ENCODE measurements at places on chromosomes 2 and 18.

GRCh38 chr2:114316532-114317300 lies 125.7 kb upstream of the DPP10 start:
- no peak for DNase-seq

- DNase-seq: no peak
These were observed 19.1 kb downstream of the SULT1C4 start for GRCh38 chr2:108396845-108397244.

DNA sequence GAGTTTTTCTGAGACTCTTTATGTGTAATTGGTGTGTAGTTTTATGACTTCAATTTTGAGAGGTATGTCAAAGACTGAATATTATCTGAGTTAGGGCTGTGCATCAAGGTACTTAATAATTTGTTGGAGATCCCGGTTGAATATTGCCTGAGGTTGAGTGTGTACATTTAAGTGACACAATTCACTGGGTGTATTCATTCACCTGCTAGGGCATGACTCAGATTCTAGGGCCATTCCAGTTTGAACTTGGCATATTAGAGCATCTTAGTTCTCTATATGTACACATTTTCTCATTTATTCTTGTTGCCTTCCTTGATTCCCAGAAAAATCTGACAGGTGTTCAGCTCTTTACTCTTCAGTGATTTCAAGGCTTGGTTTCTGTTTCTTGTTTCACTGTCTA lies 12.5 kb downstream of the MAP4K4 start:
- DNase-seq: no peak

DNA sequence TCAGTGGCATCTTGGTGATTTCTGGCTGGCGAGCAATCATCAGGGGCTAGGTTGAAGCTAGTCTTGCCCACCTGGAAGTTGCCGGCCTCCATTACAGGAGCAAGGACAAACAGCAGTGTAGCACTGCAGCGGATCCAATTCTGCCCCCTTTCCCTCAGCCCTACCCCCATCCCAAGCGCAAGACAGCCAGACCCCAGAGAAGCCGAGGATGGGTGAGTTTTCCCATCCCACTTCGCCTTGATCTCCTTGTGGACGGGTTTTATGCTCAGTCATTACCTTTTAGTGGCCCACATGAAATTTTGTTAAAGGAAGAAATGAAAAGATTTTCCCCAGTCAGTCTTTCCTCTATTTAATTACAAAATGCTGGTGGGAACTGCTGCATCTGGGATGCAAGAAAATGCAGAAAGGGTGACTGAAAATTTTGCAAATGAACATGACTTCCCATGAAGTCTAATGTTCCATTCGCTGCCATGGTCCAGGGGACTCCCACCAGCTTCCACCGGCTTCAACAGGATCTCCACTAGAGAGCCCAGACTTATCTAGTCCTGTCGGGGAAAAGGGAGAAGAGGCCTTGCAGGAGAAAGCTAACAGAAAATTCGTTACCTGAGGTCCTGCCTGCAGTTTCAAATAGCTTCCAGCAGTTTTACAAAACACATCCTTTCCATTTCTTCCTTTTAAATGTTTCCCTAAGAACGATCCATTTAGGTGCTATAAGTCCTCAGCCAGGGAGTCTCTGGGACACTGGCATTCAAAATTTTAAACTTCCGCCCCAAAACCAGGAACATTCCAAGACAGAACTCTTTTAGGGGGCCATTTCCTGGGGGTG lies 1.9 kb upstream of the HOXD9 start:
- no peak for DNase-seq

- no peak for DNase-seq
These were observed 1589.9 kb upstream of the DDX18 start for GRCh38 chr2:116224610-116225009.

GRCh38 chr2:86815611-86816010 lies 24.9 kb upstream of the CD8A start:
- no peak for DNase-seq

DNA sequence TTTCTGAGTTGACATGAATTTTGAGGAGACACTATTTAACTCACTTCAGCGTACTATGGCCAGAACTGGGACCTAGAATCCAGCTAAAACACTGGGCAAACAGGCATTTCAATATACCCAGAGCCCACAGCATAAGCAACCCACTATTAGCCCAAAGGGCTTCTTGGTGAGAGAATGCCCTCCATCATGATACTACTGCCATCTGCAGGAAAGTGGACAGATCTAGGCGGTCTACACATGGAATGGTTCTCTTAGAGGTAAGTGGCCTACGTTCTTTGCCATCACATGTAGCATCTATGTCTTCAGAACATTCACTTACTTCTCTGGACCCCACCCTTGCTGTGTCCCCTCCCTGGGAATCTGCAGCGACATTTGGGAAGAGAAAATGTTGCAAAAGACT lies 181.3 kb upstream of the LINC00305 start:
- DNase-seq: no peak

- DNase-seq: no peak
These were observed 48.3 kb downstream of the GLI2 start for GRCh38 chr2:120783969-120784372.

DNA sequence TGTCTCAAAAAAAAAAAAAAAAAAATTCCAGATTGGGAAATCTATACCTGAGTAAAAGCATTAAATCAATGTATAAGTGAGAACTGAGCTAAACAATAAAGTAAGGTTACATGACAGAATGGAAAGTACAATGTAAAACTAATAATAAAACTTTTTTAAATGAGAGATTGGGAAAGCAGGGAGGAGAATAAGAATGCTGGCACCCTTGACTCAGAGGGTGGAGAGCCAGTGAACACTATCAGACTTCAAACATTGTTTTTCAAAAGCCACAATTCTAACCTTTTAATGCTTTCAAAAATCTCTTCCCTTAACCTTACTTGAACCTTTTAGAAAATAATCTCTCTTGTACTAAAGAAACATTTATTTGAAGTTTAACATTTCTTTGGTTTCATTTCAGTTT lies 63.5 kb downstream of the TBC1D8 start:
- no peak for DNase-seq

DNA sequence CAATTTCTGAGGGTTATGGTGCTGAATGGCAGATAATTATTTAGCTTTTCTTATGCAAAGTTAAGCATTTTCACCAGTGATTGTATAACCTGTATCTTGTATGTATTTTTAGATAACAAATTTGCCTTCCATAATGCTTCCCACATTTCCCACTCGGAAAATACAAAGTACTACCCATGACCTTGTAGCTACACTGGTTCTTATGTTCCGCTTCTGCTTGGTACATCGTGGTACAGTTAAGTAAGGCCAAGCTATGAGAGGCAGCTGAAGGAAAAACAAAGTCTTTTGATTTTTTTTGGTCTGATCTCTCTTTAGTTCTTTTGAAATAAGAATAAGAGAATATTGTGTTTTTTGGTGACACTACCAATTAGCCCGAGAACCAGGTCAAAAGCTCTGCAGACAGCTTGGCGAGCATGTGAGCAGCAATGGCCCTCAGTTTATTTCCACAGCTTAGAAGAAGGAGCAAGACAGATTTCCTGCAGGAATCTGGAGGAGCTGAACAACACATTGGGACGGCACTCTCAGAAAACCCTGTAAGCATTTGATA lies 26.8 kb downstream of the SH3YL1 start:
- DNase-seq: no peak

DNA sequence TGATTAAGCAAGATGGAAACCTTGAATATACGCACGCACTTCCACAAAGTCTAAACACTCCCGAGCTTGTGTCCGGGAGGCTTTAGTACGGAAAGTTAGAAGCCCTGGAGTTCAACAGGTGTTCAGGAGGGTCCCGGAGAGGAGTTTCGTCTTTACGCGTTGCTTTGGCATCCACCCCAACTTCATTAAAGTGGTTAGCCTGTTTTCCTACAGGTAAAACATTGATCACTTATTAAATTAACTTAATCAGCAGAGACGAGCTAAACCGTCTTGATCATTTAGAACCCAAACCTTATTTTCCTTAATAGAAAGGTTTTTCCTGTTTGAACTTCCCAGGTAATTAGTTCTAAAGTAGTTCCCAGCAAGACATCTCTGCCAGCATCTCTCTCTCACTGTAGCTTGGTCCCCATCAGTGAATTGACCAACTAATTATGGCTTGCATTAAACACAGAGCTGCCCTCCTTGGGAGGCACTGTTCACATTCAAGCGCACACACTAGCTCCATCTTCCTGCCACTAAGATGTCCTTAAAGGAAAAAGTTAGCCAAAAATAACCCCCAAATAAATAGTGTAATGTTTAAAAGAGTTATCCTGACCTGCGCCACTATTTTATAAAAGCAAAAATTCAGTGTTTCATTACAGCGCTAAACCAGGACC lies 1.4 kb downstream of the NPAS2 start:
- DNase-seq: no peak

GRCh38 chr18:7317804-7318231 lies 86.9 kb downstream of the LRRC30 start:
- DNase-seq: no peak

- DNase-seq: no peak
These were observed 99.5 kb upstream of the CCDC85A start for GRCh38 chr2:56084111-56084901.

DNA sequence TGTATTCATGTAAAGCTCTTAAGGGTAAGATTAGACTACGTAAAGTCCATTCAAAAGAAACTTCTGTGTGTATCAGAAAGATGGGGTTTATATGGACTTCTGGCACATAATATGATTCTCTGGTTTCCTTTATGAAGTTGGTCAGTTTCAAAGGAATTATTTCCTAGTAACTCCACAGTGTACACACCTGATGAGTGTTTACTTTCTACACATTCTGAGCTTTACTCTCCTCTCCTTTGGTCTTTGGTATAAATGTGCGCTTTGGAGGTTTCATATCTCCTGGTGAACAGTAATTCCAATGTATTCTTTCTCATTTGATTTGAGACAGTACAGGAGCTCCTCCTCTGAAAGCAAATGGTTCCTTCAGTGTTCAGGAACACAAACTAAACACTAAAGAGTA lies 88.1 kb downstream of the OXER1 start:
- no peak for DNase-seq

GRCh38 chr2:232146294-232146693 lies 184.8 kb downstream of the DIS3L2 start:
- DNase-seq: no peak

- no peak for DNase-seq
These were observed 41.7 kb downstream of the AKAIN1 start for GRCh38 chr18:5155218-5155906.

DNA sequence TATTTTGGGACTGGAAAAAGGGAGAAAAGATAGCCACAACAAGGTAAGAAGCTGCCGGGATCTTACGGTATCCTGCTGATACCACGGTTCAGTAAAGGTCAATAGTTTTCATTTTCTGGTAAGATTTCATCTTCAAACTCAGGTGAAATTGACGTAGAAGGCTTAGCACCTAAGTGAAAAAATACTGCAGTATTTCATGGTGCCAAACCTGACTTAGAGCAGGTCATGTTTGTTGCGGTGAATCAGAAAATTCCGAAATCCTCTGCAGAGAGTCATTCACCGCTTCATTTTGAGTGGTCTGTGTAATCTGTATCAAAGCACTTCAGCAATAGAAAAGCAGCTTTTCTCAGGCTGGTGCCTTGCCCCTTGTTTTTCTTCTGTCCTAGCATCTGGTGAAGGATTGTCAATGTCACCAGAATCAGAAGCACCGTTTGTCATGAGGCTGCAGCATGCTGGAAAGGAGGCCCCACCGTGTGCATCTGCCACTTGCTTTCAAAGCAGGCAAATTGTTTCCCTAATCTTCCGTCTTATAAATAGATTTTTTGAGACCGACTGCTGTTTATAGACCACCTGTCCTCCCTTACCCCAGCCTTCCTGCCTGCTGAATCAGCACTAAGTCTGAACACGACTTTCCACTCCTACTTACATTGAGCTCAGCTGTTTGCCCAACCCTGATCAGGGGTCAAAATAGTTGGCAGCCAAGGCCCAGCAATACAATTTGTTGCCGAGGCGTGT lies 156.3 kb downstream of the EML6 start:
- DNase-seq: no peak

DNA sequence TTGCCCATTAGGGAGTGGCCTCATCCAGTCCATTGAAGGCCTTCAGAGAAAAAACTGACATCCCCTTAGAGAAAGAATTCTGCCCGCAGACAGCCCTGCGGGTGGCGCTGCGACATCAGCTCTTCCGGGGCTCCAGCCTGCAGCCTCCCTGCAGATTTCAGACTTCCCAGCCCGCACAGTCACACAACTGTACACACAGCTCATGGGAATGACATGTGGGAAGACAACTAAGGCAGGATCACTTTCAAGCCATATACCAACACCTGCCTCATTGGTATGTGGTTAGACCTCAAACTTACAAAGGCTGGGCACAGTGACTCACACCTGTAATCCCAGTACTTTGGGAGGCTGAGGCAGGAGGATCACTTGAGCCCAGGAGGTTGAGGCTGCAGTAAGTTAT lies 24.8 kb upstream of the TUBB6 start:
- no peak for DNase-seq

DNA sequence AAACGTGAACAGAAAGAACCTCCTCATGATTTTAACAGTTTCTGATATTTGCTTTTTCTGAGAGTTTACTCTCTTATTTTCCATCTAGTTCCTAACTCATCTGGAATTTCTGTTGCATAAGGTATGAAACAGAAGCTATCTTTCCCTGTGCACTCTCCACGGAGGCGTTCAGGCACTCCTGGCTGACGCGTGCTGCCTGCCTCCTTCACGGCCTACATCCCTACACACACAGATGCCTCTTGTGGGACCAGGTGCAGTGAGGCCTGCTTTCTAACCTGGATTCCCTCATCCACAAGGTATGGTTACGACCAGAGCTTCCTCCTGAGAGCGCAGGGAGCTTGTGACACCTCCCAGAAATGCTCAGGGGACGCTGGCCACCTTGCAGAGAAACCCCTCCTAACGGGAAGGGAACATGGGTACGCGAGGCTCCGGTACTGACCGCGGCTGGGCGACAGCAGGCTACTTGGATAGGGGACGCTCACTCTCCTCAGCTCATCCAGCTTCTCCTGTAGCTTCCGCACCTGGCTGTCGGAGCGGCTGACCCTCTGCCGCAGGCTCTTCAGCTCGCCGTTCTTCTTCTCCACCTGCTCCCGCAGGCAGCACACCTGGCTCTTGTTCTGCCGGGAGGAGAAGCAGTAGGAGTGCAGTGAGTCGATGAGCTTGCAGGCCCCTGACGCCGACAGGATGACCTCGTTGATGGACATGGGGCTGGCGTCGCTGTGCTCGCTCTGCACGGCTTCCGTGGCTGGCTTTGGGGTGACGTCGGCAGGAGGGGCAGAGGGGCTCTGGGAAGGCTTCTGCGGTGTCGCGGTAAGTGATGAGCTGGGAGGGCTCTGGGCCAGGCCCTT lies 4.3 kb downstream of the THAP4 start:
- no peak for DNase-seq

DNA sequence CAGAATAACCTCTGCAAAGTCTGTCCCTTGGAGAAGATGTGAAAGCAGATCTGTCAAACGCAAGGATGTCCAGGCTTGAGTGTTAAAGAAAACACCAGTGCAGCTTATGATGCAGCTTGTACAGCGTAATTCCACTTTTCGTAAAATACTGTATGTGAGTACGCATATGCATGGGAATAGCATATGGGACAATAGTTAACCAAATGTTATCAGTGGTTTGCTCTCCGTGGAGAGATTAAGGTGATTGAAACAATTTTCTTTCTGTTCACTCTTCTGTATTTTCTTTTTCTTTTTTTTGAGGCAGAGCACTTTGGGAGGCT lies 27.2 kb downstream of the ATOH8 start:
- no peak for DNase-seq

All from KG1 (cell line).